ENCODE measurements at places on chromosomes 4 and X.

- DNase-seq, result no peak
These were observed 234.3 kb downstream of the ZNF674 start for GRCh38 chrX:46310815-46311497.

- no peak for DNase-seq
These were observed 211.1 kb downstream of the ADAMTS3 start for GRCh38 chr4:72357908-72358307.

DNA sequence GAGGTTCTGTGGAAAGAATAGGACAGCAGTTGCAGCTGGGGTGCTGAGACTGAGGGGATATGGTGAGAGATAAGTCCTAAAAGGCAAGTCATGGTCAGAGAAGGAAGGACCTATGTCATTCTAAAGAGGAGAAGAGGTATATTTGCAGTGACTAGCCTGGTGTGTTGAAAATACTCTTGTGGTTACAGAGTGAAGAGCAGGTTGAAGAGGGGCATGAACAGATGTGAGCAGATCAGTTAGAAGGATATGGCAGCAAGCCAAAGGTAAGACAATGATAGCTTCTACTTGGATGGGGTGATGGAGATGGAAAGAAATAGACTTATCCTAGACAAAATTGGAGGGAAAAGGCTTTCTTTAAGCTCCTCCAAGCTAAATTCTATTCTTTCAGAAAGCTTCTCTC, 469.8 kb upstream of the CPEB2 start:
- no peak for DNase-seq

DNA sequence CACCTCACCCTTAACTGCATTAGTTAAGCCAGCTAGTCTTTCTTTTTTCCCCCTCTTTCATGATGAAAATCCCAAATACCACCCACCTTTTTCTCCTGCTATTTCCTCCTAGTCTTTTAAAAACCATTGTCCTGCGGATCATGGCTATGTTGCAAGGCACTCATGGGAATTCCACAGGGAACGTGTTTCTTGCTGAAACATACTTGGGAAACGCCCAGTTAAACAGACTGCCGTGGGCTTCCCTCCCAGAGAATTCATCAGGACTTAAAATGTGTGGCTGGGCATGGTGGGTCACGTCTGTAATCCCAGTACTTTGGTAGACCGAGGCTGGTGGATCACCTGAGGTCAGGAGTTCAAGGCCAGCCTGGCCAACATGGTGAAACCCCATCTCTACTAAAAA, 32.2 kb downstream of the XG start:
- DNase-seq, result no peak

- no peak for DNase-seq
These were observed 95.5 kb downstream of the TENM3 start for GRCh38 chr4:182338746-182339145.

DNA sequence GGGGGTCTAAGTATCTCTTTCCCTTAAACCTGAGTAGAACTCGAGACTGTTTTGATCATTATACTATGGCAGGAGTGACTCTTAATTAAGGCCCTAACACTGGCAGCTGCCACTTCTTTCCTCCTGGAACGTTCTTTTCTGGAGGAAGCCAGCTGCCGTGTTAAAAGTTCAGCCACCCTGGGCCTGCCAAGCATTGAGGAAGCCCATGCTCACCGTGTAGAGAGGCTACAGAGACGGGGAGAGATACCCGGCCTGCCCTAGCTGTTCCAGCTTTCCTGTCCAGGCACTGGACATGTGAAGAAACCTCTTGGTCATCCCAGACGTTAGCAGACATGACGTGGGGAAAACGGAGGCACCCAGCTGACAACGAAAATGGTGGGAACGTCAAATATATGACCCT, 274.1 kb downstream of the ARHGAP10 start:
- no peak for DNase-seq

DNA sequence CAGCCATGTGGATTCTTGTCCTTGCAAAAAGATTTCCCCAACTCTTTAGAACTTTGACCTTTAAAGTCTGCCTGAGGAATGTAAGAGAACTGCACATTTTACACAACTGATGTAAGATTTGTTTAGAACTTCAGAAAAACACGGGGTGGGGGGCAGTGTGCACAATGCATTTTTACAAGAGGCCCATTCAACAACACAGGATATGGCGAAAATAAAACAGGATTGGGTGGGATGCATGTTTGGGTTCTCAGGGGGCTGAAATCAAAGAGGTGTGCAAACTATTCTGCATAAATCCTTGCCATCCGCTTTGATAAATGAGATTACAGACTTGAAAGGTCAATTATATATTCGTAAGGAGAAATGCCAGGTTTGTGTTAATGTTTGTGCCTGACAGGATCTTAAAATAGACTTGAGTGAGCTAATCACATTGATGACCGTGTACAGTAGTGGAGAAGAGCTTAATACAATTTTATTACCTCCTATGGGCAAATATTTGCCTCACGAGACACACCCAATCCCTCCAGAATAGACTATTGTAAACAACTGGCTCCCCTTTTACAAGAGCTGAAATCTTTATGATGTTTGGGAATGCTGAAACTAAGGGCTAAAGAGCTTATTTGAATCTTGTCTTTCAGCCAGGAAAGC, 184.1 kb upstream of the LEF1 start:
- no peak for DNase-seq

All from CD4-positive, alpha-beta T cell treated with Interleukin-17A for 4 hours (primary cell).